T-cell (primary cell): ENCODE measurements at places on chromosomes 5 and 9.

DNA sequence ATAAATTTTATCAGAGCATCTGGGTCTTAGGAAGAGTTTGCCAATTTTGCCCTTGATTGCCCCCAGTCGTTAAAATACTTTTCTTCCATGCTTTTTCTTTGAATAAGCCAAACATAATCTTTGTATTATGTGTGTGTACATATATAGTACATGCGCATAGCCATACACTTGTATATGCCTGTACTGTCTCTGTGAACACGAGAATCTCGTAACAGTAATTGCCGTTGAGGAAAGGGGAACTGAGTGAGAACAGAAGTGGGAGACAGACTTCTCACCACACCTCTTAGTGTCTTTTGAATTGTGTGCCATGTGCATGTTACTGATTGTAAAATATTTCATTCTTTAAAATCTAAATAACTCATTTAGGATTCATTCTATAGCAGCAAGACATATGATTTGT, 79.6 kb upstream of the GRHPR start:
- DNase-seq = no peak

GRCh38 chr5:122394284-122394930, 82.4 kb downstream of the SNCAIP start:
- no peak for DNase-seq

DNA sequence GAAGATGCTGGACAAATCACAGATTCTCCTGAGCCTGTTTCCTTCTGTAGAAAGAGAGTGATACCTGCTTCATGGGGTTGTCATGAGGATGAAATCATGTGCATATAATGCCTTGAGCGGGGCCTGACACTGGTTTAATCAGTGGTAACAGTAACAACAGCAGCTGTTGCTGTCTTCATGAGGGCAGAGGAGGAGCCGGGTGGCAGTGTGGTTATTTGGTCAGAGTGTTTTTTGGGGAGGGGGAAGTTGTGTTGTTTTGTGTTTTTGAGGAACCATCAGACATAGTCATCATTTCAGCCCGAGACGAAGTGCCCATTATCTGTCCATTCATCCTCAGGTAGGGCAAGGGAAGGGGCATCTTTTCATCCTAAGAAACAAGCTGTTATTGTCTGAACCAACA, 44.0 kb downstream of the NEURL1B start:
- DNase-seq = no peak

DNA sequence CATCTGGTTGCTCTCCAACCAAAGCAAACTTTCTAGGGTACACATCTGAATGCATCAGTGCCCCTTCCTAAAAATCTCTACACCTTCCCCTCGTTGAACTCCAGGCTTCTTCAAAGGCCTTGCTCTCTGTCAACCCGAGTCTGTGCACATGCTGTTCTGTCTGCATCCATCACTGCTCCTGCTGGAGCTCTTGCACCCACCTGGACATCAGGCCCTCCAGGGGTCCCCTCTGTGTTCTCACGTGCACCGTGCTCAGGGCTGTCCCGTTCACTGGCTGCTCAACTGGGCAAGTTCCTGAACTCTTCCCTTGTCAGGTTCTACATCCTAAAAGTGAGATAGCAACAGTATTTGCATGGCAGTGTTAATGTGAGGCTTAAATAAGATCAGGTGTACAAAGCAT, 62.7 kb upstream of the ANGPTL2 start:
- DNase-seq = no peak

GRCh38 chr9:101307524-101308213, 77.1 kb downstream of the BAAT start:
- no peak for DNase-seq

DNA sequence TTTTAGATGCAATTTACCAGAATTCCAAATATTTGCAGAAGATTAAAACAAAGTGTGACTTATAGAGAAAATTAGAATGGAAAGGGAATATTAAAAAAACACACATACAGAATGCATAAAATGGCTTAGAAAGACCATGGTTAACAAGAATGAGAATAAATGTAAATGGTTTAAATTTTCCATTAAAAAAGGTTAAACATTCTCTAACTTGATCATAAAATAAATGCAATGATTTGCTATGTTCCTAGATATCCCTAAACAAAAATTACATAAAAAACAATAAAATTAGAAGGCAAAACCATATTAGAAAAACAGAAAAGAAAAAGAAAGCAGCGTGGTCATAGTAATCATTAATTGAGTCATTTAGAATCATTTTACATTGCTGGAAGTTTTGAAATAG, 152.5 kb downstream of the TMEM38B start:
- DNase-seq = no peak

GRCh38 chr5:22614486-22615094, 238.6 kb downstream of the CDH12 start:
- DNase-seq = no peak

GRCh38 chr5:74631081-74631953, 9.2 kb downstream of the ENC1 start:
- DNase-seq = peak; percentile 22

DNA sequence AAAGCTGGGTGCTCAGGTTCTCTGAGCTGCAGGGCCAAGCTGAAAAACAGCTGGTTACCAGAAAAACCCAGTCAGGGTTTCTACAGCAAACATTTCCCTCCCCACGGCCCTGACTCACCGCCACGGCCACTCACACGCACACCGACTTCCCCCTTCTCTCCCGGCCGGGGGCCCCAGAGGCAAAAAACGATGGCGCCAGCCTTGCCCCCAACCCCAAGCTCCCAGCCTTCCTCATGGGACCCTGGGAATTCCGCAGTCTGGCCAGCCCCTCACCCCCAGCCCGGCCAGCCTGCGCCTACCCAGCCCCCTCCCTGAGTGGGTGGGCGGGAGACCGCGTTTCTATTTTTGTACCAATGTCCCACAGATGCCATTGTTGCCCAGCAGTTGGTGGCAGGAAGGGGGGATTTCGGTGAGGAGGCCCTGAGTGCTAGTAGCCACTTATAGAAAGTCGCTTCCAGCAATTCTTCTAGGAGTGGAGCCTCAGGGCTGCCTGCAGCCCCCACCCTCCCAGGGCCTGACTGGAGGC, 18.4 kb downstream of the ENG start:
- no peak for DNase-seq

DNA sequence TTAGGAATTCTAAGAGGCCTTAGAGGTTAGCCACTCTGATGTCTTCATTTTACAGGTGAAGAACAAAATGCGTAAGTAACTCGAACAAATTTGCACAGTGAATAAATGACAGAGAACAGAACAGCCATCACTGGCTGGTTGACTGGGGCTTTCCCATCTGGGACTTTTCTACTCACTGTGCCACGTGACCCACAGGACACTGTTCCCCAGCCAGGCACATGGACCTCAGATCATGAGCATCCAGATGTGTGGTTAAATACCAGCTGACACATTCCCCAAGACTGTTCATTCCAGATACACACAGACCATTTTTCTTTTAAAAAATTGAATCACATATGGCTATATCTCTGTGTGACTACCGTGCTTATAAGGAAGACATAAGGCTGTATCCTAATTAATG, 25.8 kb upstream of the MED10 start:
- DNase-seq = no peak

DNA sequence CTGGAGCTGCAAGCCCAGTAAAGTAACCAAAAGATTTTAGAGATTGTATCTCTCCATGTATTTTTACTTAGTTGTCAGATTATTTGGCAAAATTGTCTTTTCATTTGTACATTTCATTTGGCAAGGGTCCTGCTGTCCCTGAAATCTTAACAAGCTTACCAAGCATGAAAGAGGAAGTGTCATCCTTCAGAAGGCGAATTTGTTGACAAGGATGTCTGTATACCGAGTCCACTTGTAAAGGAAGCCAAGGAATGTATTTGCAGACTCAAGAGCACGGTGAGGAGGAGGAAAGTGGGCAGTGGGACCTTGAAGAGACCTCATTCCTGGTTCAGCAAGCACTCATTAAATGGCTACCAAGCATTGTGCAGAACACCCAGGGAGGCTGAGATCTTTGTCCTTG, 7.5 kb upstream of the OTULINL start:
- no peak for DNase-seq
